ENCODE measurements at places on chromosomes 6 and 20. TPM values are rescaled to one million over a fixed set of nuclear protein-coding genes. Genes with fewer than 3 reads are reported as not detected.
A peak's percentile ranks its signal among the peaks of the same experiment; 100 is the strongest.

- H3K4me1 ChIP-seq = peaks cover 28% of the 10 kb centered on the region
- H3K4me3 ChIP-seq = no peak overlapping the region
Observed at GRCh38 chr6:13427316-13427715, 60.1 kb downstream of the GFOD1 start.

GRCh38 chr6:103769431-103769830, 1090.3 kb downstream of the HACE1 start:
- H3K4me3 ChIP-seq = no peak overlapping the region
- H3K27ac ChIP-seq = no peak overlapping the region
- no peaks in the 10 kb centered on the region for H3K4me1 ChIP-seq
- H3K36me3 ChIP-seq = no peaks in the 10 kb centered on the region
- DNase-seq = no peak
- no peaks in the 10 kb centered on the region for H3K27me3 ChIP-seq

- H3K4me3 ChIP-seq = no peak overlapping the region
Observed at GRCh38 chr6:80548532-80548931, 442.1 kb downstream of the BCKDHB start.

DNA sequence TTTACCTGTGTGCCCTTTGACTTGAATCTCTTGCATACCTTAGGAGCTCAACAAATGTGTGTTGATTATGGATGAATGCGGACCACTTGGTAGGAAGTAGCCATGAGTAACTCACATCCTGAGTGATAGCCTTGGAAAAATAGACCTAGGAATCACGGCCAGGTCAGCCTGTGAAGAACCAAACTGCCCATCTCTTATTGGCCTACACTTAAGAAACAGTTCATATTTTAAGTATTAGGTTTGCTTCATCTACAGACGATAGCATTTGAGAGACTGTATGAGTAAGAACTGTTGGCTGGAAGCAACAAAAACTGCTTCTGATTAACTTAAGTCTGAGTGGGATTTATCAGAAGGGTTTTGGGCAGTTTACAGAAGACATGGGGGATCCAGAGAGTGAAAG, 320.1 kb upstream of the PRND start:
- no peaks in the 10 kb centered on the region for H3K27me3 ChIP-seq
- H3K4me1 ChIP-seq = no peaks in the 10 kb centered on the region
- no peak overlapping the region for H3K4me3 ChIP-seq
- no peaks in the 10 kb centered on the region for H3K36me3 ChIP-seq
- DNase-seq = no peak
- no peak overlapping the region for H3K27ac ChIP-seq

DNA sequence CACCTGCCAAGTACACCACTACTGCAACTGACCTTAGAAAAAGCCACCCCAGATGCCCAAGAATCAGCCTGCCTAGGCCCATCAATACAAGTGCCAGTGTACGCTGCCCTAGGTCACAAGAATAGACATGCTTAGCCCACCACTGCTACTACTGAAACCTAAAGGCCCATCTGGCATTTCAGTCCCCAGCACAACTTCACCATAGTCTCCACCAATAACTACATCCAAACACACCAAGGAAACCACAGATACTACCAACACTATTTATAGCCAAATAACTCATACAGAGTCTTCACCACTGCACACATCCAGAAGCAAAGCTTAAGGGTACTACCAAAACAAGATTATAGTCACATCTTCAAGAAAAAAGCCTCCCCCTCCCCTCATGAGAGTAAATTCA, 28.2 kb downstream of the TREML4 start:
- no peaks in the 10 kb centered on the region for H3K4me1 ChIP-seq
- H3K27me3 ChIP-seq = no peaks in the 10 kb centered on the region
- H3K27ac ChIP-seq = no peak overlapping the region
- H3K4me3 ChIP-seq = no peak overlapping the region

GRCh38 chr6:169243186-169243585, 10.5 kb downstream of the THBS2 start:
- H3K4me3 ChIP-seq = no peak overlapping the region
- no peak overlapping the region for H3K27ac ChIP-seq
- no peaks in the 10 kb centered on the region for H3K27me3 ChIP-seq

- H3K4me1 ChIP-seq = no peaks in the 10 kb centered on the region
- H3K27ac ChIP-seq = no peak overlapping the region
- H3K36me3 ChIP-seq = no peaks in the 10 kb centered on the region
- no peak overlapping the region for H3K4me3 ChIP-seq
Observed at GRCh38 chr6:115060581-115060980, 717.8 kb upstream of the HS3ST5 start.

DNA sequence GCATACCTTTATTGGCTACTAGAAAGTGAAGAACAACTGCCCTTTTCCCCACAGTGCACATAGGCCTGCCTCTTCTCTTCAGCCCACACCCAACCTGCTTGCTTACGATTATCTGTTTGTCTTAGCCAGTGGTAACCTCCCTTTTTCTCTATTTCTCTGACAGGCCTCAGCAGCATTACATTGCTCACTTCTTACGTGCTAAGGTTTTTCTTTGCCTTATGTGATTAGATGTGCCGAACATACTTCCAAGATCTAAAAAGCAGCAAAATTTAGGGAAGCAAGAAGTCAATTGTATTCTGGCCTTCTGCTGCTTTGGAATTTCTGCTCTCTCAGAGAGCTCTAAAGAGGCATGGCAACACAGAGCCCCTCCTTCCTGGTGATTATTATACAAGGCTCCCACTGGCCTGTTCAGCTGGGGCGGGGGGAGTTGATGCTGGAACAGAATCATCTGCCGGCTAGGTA, 7.0 kb downstream of the B4GALT5 start:
- peak overlapping the region; percentile 71 for H3K27ac ChIP-seq
- H3K27me3 ChIP-seq = no peaks in the 10 kb centered on the region
- no peak overlapping the region for H3K4me3 ChIP-seq
- H3K4me1 ChIP-seq = peaks cover 43% of the 10 kb centered on the region
- DNase-seq = peak; percentile 74

GRCh38 chr6:37207903-37208456, 38.0 kb downstream of the PIM1 start:
- no peaks in the 10 kb centered on the region for H3K27me3 ChIP-seq
- peak; percentile 82 for DNase-seq
- no peak overlapping the region for H3K27ac ChIP-seq

DNA sequence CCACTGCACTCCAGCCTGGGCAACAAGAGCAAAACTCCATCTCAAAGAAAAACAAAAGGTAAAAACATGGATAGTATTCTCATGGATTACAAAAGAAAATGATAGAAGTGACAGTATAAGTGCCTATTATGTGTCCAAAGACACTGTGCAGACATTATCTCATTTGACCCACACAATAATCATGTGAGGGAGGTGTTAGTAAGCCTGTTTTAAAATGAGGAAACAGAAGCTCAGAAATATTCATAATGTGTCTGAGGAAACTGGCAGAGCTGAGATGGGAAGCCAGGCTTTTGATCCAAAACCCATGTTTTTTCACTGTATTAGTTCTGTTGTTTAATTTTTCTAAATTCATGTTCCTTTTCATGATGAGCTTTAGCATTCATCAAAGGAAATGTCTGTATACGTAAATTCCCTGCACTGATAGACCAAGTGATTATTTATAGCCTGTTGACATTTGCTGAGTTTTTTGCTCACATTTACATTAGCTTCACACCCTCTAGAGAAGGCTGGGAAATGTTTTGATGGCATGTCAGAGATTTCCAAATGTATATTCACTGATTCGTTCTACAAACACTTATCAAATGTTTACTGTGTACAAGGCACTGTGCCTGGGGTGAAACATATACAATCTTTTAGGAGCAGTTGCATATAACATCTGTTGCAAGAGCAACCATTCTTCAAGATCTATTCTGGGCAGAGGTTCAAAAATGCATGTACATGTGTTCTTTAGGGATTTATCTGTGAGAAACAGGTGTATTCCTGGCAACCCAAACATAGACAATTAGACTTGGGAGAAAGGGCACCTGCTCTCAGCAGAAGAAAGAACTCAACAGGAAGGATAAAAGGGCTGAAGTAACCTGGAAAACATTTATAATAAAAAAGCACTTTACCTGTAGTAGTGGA, 331.5 kb downstream of the SAMD5 start:
- no peaks in the 10 kb centered on the region for H3K4me1 ChIP-seq
- no peaks in the 10 kb centered on the region for H3K27me3 ChIP-seq
- DNase-seq = no peak
- no peak overlapping the region for H3K4me3 ChIP-seq
- no peaks in the 10 kb centered on the region for H3K36me3 ChIP-seq
- no peak overlapping the region for H3K27ac ChIP-seq

DNA sequence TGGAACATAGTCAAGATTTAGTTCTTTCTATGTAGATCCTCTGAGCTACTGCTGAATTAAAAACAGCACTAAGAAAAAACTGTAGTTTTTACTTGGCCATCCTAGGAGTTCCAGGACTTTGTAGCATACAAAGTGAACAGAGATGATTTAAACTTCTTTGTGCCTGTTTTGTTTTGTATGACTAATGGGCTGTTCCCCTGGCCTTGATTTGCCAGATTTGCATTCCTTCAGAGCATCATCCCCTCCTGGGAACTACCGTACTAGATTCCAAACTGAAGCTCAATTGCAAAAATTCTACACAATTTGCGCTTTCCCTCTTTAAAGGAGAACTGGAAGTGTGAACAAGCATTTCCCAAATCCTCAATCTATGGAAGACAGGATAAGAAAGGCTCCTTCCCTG, 23.1 kb downstream of the ACOT13 start:
- no peak overlapping the region for H3K27ac ChIP-seq
- no peak overlapping the region for H3K4me3 ChIP-seq
- H3K4me1 ChIP-seq = no peaks in the 10 kb centered on the region
- no peaks in the 10 kb centered on the region for H3K36me3 ChIP-seq

DNA sequence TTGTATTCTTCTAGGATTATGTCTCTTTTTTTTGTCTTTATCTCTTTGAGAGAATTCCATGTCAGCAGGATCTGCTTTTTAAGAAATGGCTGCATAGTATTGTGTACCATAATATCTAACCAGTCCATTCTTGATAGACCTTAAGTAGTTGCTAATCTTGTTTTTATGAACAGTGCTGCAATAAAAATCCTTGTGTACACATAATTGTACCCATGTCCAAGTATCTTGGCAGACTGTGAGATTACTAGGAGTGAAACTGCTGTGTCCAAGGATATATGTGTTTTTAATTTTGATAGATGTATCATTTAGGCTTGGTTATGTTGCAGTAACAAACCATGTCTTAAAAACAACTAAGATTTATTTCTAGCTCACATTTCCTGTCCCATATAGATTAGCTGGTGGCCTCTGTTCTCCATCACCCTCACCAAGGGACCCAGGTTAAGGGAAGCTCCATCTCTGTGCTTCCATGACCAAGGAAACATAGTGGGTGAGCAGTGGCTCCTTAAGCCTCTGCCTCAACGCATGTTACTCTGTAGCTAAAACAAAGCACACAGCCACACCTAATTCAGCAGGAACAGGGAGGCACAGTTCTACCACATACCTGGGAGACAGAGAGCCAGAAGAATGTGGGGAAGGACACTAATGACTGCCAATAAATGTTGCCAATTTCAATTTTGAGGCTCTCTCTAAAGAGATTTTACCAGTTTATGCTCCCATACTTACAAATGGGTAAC, 12.1 kb upstream of the SUMO4 start:
- H3K4me1 ChIP-seq = no peaks in the 10 kb centered on the region
- no peak for DNase-seq
- H3K4me3 ChIP-seq = no peak overlapping the region

DNA sequence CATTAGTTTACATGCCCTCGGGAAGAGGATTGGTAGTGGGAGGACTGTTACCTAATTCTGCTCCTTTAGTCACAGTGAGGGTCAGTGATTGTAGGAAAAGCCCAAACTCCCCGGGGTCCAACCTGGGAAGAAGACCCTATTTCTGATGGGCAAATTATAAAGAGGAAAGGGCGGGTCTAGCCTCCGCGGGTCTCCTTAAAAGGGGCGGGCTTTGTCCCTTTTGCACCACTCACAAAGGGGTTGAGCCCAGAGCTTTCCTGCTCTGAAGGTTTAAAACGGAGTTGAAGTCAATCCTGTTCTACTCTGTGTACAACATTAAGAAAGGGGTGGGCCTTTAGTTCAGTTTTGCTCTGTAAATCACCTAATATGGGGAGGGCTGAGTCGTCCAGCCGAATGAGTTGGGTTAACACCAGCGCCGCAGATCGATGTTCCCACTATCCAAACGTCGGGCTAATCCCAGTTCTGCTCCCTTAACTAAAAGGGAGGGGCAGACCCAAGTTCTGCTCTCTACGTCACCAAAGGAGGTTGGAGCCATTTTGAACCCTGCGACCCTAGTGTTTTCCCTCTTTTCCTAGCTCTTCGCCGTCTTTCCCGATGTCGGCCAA, 920 bp upstream of the RNF5 start:
- peak overlapping the region; percentile 93 for H3K27ac ChIP-seq
- H3K36me3 ChIP-seq = no peaks in the 10 kb centered on the region
- H3K4me3 ChIP-seq = peak overlapping the region; percentile 99

GRCh38 chr20:1855109-1855508, 40.1 kb upstream of the SIRPA start:
- H3K4me1 ChIP-seq = peaks cover 21% of the 10 kb centered on the region
- no peak overlapping the region for H3K27ac ChIP-seq
- no peak for DNase-seq
- H3K27me3 ChIP-seq = no peaks in the 10 kb centered on the region
- H3K36me3 ChIP-seq = no peaks in the 10 kb centered on the region

- H3K36me3 ChIP-seq = no peaks in the 10 kb centered on the region
- no peaks in the 10 kb centered on the region for H3K4me1 ChIP-seq
- H3K27me3 ChIP-seq = no peaks in the 10 kb centered on the region
- no peak overlapping the region for H3K4me3 ChIP-seq
Observed at GRCh38 chr6:25166955-25167748, 112.0 kb upstream of the CARMIL1 start.

GRCh38 chr6:112660626-112661025, 313.5 kb downstream of the RFPL4B start:
- H3K27me3 ChIP-seq = no peaks in the 10 kb centered on the region
- no peak overlapping the region for H3K4me3 ChIP-seq
- no peak overlapping the region for H3K27ac ChIP-seq

DNA sequence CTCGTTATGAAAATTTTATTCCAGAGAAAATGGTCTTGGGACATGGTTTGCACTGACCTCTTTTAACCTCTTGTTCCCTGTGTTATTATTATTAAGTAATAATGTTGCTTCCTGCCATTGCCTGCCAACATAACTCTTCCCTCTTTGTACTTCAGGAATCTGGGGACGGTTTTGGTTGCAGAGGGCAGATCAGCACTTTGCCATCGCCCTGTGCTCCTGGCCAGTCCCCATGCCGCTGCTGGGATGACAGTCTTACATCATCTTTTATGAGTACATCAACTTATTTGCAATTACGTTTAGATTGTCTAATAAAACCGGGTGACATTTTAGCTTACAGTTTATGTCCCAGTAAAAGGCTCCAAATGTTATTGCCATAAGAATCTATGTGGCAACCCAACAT, 157.2 kb downstream of the CDH26 start:
- no peaks in the 10 kb centered on the region for H3K36me3 ChIP-seq
- H3K27me3 ChIP-seq = peaks cover 20% of the 10 kb centered on the region
- H3K27ac ChIP-seq = no peak overlapping the region

- H3K27ac ChIP-seq = no peak overlapping the region
- H3K36me3 ChIP-seq = no peaks in the 10 kb centered on the region
- DNase-seq = no peak
Observed at GRCh38 chr6:12280902-12281301, 9.3 kb upstream of the EDN1 start.

- H3K36me3 ChIP-seq = no peaks in the 10 kb centered on the region
- H3K4me3 ChIP-seq = no peak overlapping the region
- H3K27me3 ChIP-seq = no peaks in the 10 kb centered on the region
- H3K4me1 ChIP-seq = peaks cover 12% of the 10 kb centered on the region
- DNase-seq = no peak
- H3K27ac ChIP-seq = no peak overlapping the region
Observed at GRCh38 chr6:139290787-139291311, 949 bp downstream of the TXLNB start.

The AARS2 gene
- 29.3 TPM for total RNA-seq

The ACTL10 gene
- total RNA-seq = 0.19 TPM

The PROKR2 gene
- not detected for total RNA-seq

The MAN1A1 gene
- 4.0 TPM for total RNA-seq

The TFAP2D gene
- not detected for total RNA-seq

The MUC21 gene
- not detected for total RNA-seq
